Right kidney (tissue), 9 donors: ENCODE measurements at places on chromosomes 5 and 9.

GRCh38 chr9:1532171-1532570 is 482.0 kb downstream of the DMRT2 start:
- DNase-seq: no peak

- peak; percentile 95 for DNase-seq
Measured at GRCh38 chr5:143403334-143403592, 223 bp downstream of the NR3C1 start.

DNA sequence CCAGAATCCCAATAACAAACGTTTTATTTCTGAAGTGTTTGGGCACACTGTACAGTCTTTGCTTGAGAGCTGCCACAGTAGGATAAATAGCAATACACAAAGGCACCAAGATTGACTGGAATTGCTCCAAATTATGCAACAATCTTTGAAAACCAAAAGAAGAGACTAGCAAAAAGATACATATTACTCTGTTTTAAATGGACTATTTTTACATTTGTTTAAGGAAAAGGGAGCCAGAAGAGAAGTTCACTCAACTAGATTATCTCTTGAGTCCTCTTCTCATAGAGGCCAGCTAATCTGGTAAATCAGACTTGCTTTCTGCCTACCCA is 385.0 kb upstream of the SLC30A5 start:
- DNase-seq: no peak

- DNase-seq: no peak
Measured at GRCh38 chr9:33167972-33168461, 881 bp upstream of the B4GALT1 start.

DNA sequence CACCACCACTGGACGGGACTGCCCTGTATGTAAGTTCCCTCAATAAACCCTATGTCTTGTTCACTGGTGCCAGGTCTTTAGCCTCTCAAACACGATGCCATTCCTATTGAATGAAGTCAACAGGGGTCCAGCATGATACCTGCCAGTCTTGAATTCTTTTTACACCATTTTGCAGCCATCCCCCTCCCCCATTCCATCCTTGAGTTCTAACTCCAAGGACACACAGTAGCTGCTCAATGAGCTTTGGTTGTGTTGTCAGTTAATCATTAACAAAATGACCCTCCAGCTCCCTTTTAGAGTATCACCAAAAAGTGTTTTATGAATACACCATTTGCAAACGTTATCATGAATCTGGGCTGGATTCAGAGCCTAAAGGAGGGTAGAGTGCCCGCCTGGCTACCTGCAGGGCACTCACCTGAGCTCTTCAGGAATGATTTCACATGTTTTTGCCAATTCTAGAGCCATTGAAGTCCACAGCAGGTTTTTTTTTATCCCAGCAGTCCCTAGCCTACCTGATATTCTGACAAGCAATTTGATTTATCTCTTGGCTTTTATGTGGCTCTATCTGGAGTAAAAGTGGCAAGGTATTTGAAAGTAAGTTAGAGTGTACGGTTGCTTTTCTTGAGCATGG is 271.8 kb downstream of the SMARCA2 start:
- no peak for DNase-seq
